ENCODE measurements at places on chromosomes 11 and 22.

DNA sequence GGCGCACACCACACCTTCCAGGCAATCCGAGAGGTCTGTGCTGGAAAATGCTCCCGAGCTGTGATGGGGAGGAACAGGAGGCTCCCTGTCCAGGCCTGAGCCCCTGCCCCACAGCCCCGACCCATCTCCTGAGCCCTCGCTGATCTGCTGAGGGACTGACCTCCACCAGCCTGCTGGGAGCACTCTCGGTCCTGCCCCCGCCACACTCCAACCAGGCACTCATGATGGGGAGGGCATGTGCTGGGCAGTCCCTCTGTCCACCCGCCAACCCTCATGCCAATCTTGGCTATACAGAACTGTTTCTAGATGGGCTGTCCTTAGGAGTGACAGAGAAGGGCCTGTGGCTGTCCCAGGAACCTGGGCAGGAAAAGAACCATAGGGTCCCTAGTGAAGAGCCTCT, 70.8 kb downstream of the TRMU start:
- no peak for DNase-seq

GRCh38 chr11:47044119-47044518, 107.6 kb downstream of the CSTPP1 start:
- no peak for DNase-seq

DNA sequence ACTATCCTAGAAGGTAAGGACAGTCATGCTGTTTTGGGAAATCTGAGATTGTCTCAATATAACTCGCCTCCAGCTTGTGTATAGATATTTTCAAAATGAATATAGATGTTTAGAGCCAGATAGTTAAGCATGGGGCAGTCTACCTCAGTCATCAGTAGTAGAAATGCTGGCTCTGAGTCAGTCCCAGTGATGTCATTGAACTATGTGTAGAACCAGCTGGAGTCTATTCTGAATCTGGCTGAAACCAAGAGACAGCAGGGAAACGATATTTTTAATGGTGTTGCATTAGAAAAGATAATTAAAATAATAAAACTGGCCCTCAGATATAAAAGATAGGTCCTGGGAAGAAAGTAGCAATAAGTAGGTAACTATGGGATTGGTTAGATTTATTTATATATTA, 25.9 kb downstream of the PIWIL4 start:
- no peak for DNase-seq

DNA sequence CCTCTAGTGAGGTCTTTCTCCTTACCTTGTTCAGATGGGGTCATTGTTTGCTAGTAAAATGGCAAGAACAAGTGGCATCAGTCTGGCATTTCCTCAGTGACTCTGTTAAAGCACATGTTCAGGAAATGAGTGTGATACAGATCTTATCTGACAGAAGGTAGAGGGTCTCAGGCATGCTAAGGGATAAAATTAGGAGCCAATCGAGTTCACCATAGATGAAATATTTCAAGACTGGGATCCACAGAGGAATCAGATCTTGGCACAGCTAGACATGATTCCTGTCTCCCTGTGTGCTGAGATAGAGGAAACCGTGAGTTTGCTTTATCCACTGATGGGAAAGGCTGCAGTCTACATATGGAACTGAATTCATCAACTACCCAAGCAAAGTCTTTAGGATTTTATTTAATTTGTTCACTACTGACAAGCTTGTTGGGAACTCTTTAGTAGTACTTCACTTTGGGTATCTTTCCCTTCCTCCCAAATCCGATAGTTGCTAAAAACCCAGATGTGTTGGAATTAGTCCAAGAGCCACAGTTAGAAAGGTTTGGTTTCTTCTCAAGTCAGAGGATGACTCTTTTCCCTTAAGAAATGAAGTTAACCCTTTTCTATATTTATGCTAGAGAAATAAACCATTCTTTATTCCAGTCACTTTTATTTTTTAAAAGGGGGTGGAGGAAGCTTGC, 18.4 kb downstream of the FAM118B start:
- DNase-seq: no peak

DNA sequence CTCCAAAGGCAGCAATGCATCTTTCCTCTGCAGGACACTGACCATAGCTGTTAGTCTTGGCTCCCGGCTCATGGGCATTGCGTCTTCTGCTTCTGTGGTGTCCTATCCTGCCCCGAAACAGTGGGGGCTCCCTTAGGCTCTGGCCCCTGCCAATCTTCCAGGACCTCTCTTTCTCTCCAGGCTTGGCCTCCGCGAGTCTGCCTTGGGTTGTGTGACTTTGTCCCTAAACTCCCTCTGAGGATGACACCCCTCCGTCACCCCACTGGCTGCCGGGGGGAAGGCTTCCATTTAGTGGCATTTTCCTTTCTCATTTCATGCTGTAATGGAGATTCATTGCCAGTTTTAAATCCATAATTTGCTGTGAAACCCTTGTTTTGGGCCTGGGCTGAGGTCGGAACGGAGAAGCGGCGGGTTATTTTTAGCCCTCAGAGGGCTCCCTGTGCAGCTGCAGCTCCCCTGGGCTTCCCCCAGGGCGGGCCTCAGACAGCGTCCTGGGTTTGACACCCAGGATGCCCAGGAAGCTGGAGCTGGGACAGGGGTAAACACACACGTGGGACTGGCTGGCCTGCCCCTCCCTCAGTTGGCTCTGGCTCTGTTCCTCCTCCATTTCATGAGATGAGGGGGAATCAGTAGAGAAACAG, 156.1 kb downstream of the ST3GAL4 start:
- no peak for DNase-seq

DNA sequence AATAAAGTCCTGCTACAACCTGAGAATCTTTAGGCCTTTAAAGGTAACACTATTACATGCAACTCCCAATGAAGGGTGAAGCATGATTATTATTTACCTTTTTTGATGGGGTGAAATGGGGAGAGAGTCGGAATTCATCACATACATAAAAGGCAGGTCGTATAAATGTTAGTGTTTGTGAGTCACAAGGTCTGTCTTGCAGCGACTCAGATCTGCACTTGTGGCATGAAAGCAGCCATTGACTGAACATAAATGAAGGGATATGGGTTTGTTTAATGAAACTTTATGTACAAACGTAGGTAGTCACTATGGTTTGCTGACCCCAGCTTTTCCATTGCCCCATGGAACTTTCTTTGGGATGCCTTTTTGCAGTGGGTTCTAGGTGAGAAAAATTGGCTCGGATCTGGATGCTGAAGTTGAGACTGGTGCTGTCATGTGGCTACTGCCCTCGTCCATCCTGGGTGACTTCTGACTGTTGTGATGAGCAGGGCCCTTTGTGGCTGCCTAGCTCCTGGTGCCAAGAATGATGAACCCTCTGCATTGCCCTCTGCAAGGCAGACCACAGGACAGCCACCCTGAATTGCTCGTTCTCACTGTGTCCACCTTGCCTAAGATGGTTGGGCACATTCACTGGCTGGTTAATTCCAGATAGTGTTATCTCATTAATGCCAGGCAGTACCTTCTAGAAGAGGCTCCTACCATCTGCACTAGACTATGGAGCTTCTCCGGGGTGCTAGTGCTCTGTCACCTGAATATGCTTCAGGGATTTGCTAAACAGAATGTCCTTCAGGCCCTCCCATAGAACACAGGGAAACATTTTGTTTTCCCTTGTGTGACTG, 11.3 kb downstream of the GGTLC2 start:
- DNase-seq: no peak

DNA sequence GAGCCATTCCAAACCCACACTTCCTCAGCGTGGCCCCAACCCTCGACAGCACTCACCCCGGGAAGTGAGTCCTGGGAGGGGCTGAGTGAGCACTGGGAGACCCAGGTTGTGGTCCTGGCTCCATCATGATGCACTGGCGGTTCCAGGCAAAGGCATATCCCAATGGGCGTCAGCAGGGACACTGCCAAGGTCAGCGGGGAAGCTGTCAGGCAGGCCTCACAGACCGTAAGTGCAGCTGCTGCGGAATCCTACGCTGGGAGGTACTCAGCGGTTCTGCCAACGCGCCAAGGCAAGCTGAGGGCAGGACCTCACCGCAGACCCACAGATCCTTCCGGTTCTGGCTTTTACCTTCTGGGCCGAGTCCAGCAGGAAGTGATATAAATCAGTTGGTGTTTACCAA, 1.4 kb upstream of the GAL3ST1 start:
- no peak for DNase-seq
